Heart right ventricle (tissue), 16 donors: ENCODE measurements at places on chromosomes 2 and 18.

GRCh38 chr2:67798541-67799160 is 264.2 kb downstream of the C1D start:
- DNase-seq: no peak

DNA sequence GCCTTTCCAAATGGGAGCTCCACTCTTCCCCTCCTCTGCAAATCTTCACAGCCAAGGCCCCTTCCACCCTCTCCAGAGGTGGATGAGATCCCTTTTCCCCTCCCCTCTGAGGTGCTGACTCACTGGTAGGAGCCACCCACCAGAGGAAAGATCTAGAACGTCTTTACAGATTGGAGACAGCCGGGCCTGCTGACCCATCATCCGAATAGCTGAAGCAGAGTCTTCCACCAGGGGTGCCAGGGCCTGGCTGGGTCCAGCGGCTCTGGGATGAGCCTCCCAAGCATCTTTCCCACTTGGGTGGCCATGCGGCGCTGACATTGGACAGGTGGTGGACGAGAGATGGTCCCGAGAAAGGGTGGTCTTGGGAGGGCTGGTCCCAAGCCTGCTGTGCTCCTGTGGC is 9.0 kb downstream of the ERFE start:
- DNase-seq: no peak

DNA sequence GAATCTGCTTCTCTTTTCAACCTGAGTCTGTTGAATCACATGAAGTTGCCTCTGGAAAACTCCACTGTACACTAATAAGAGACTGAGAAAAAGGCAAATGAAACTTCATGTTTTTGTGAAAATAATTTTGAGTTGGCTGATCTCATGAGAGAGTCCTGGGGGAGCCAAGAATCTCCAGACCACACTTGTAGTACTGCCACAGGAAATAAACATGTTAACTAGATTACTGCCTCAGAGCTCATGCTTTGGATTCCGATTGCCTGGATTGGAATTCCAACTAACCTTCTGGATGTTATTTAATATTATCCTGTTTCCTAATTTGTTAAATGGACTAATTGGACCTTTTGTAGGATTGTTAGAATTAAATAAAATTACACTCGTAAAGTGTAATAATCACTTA is 25.2 kb downstream of the NUP35 start:
- no peak for DNase-seq

DNA sequence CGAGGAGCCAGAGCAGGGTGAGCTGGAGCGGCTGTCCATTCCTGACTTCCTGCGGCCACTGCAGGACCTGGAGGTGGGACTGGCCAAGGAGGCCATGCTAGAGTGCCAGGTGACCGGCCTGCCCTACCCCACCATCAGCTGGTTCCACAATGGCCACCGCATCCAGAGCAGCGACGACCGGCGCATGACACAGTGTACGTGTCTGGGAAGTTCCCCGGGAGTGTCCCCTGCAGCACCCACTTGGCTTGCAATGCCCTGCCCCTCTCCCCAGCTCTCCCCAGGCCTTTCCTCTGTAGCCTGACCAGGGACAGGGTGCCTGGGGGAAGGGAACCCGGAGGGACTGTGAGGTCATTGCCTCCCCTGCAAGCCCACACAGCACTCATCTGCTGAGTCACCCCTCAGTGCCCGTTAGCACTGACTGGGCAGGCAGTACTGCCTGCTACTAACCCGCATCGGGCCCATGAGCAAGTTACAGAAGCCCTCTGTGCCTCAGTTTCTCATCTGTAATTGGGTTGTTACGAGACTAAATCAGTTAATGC is 29.4 kb upstream of the GMPPA start:
- DNase-seq: peak; percentile 31

DNA sequence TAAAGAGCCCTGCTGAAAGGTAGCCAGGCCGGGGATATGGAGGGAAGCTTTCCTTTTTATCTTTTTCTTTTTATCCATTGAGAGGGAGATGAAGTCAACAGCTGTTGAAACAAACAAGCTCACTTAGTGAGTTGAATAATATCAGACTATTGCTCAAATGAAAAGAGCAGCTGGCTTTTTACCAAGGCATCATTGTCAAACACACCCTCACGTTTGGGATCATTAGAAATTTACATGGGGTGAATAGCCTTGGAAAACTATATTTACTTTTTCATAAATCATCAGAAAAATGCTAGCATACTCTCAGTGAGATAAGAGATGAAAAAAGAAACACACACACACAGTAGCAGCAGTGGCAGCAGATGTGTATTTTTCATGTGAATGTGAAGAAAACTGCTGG is 71.5 kb upstream of the HNMT start:
- DNase-seq: no peak

- no peak for DNase-seq
Observed at GRCh38 chr2:12210016-12210933, 463.8 kb downstream of the LPIN1 start.

GRCh38 chr18:37277804-37278203 is 287.8 kb downstream of the CELF4 start:
- no peak for DNase-seq

DNA sequence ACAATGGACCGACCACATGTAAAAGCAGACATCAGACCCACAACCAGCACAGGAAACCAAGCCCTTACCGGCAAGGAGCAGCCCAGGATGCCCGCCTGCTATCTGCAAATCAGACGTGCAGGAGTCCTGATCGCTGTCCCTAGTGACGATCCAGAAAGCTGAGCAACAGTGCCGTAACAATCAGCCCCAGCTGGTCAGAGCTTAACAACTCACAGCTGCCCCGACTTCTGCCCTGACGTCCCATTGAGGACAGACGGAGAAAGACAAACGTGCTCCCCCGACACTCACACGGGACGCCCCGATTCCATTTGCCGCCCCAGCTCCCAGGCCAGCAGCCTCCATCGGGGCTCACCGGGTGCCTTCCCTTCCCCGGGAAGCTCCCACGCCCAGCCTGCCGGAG is 39.8 kb upstream of the PXDN start:
- DNase-seq: no peak

DNA sequence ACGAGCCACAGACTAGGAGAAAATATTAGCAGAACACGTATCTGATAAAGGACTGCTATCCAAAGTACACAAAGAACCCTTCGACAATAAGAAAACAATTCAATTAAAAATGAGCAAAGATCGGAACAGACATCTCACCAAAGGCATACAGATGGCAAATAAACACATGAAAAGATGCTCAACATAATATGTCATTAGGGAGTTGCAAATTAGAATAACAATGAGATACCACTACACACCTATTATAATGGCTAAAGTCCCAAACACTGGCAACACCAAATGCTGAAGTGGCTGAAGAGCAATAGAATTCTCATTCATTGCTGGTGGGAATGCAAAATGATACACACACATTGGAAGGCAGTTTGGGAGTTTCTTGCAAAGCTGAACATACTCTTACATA is 33.1 kb downstream of the SERTAD2 start:
- no peak for DNase-seq

DNA sequence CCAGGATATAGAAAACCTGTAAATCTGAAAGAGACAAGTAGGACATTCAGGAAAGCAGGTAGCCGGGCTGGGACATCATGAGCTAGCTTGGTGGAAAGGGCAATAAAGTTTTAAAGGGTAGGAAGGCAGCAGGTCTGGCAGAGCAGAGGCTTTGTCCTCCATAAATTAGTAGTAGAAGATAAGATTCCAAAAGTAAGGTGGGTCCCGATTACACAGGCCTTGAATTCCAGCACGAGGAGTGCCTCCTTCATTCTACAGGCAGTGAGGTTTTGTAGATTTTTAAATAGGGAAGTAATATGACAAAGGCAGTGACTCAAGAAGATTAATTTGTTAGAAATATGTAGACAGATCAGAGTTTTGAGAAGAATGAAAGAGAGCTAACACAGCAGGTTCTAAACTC is 160.7 kb downstream of the DTNB start:
- no peak for DNase-seq

GRCh38 chr18:28044036-28044435 is 132.9 kb downstream of the CDH2 start:
- no peak for DNase-seq

DNA sequence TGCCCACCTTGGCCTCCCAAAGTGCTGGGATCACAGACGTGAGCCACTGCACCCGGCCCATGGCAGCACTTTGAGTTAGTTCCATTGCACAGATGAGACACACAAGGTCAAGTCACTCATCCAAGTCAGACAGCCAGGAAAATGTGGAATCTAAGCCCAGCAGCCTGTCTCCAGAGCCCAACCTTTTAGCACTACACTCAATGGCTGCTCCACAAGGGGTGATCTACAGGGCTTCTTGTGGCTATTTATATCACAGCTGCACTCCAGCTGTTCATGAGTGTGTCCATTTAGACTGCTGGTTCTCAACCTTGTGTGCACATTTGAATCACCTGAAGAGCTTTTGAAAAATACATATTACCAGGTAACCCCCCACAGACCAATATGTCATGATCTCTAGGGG is 72.9 kb upstream of the RPL31 start:
- DNase-seq: no peak

DNA sequence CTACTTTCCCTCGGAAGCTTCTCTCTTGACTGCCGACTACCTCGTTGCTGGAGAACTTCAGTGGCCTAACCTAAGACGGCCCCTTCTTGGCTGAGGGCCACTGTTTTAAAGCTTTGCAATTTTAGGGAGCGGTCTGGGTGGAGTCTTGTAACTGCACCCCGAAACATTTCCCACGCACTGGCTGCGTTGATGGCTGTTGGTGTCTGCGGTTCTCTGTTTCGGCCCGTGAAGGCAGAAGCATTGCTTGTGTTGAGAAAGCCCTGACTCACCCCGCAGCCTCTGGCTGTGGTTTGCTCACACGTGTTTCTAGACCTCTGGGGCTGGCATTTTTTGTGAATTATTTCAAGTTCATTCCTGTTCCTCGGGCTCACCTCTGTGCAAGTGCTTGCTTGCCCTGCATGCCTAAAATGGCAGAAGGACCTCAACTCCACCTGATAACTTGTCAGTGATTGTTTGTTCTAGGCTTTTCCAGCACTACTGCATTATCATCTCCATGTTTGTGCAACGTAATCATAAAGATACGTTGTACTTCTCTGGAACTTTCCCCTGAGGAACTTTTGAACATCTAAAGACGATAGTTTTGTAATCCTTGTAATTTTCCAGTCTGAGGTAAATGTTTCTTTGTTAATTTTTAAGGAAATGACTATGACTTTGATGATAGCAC is 94.2 kb upstream of the DLX2 start:
- DNase-seq: no peak
